ENCODE measurements at places on chromosomes 7 and 10. TPM values are rescaled to one million over a fixed set of nuclear protein-coding genes. Genes with fewer than 3 reads are reported as not detected.

DNA sequence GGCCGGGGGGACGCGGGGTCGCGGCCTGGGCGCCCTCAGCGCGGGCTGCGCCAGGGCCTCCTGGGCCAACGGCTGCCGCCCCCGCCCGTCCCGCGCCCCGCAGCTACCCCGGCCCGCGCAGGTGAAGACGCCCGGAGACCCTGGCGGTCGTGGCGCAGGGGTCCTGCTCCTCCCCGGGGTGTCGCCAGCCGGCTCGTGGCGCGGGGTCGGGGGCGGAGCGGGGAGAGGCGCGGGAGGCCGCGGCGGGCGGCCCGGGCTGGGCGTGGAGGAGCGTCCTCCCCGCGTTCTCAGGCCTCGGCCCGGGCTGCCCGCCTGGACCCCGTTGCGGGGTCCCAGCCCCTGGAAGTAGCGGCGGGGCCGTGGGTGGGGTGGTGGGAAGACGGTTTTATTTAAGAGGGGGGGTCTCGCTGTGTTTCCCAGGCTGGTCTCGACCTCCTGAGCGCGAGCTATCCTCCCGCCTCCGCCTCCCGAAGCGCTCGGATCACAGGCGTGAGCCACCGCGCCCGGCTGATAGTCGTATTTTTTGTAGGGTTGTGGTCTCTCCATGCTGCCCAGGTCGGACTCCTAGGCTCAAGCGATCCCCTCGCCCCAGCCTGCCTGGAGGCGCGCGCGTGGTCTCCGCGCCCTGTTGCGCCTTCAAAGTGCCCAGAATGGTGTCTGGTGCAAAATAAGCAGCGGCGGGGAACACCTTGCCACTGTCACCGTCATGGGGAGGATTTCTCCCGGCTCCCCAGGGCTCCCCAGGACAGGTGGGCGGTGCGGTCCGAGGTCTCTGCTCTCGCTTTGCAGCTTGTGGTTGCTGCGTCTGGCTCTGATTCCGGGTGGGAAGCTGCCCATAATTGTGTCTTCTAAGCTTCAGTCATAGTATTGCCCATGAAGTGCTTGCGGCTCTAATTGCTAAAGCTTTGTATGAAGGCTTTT lies 15.3 kb upstream of the SUN1 start:
- peak; percentile 49 for DNase-seq
- H3K4me3 ChIP-seq: peak overlapping the region; percentile 69
- no peak overlapping the region for H3K27ac ChIP-seq

CALML3 gene
- not detected for total RNA-seq

HOXA2 gene
- 2.2 TPM for total RNA-seq

SLC13A4 gene
- not detected for total RNA-seq

C10orf95 gene
- not detected for total RNA-seq

DNA sequence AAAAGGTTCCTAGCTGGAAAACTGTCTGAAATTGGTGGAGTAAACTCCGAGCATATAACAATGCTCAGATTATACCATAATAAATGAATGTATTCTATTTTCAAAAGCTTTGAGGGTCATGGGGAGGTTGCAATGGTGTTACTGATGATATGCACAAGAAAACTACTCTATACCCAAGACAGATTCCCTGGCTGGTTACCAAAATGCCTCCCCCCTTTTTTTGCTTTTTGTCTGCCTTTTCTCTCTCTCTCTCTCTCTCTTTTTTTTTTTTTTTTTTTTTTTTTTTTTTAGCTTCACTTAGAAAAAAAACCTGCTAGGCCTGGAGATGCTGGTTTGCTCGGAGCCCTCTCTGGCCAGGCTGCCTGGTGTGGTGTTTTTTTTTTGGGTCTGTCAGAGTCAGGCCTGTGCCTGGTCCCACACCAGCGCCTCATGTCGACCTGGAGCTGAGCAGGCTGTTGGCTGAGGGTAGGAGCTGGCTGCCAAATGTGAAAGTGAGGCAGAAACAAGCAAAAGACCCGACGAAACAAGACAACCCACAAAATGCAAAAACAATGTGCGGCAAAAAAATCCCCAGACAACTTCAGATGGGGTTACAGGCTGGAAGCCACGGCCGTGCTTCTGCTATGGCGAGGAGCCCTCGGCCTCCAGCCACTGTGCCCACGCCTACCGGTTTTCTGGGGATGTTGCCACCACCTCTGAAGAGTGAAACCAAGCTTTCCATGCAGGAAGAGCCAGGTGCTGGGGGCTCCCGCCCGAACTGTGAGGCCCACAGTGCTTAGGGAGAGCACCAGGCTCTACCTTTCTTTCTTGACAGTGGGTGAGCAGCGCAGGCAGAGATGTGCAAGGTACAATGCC lies 59.9 kb upstream of the EFCAB10 start:
- no peak overlapping the region for H3K4me3 ChIP-seq
- H3K36me3 ChIP-seq: no peaks in the 10 kb centered on the region
- no peaks in the 10 kb centered on the region for H3K4me1 ChIP-seq
- DNase-seq: no peak
- H3K27ac ChIP-seq: no peak overlapping the region

Measured in endothelial cell of umbilical vein (primary cell).